ENCODE measurements at places on chromosomes 1 and 21.

DNA sequence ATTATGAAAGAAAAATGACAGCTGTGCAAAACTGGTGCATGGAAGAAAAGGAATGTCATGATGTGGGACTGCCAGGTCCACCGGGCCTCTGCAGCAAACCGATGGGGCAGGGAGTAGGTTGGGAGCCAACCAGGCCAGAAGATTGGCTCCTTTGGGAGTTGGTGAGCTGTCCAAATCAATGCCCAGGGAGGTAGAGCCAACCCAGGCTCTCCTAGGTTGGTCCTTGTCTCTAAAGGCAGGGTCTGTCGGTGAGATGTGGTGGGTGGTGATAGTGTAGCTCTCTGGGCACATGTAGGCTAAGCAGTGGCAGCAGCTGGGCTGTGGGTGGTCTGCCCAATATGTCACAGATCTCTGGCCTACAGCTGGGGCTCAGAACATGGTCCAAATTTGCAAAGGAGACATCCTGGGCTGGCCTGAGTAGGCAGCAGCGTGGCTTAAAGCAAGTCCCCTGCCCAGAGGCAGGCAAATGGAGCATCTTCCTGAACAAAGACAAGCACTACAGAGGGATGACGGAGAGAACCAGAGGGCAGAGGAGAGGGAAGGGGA, 61.2 kb upstream of the PRDX6 start:
- no peak for ATAC-seq

DNA sequence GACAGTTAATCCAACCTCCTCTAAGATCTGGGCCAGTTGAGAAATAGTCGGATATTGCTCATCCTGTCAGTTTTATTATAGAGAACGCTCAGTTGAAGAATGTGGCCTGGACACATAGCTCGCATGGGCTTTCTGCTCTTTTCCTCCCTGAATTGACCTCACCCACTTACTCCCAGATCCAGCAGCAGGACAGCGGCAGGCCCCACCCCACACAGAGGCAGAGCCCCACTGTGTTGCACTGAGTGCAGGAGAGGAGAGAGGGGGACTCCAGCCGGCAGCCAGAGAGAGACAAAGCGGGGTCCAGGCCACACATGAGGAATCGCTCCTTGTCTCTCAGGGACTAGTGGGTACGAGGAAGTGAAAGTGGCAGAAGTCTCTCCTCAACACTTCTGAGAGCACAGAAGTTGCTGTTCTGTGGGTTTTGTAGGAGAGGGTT, 78.6 kb downstream of the LAMC1 start:
- ATAC-seq, result no peak

DNA sequence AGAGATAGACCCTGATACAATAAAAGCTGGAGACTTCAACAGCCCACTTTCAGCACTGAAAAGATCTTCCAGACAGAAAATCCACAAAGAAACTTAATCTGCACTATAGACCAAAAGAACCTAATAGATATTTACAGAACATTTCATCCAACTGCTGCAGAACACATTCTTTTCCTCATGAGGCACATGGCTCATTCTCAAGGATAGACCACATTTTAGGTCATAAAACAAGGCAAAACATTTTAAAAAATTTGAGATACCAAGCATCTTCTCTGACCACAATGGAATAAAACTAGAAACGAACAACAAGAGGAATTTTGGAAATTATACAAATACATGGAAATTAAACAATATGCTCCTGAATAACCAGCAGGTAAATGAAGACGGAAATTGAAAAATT, 15.0 kb upstream of the IL20 start:
- no peak for ATAC-seq

DNA sequence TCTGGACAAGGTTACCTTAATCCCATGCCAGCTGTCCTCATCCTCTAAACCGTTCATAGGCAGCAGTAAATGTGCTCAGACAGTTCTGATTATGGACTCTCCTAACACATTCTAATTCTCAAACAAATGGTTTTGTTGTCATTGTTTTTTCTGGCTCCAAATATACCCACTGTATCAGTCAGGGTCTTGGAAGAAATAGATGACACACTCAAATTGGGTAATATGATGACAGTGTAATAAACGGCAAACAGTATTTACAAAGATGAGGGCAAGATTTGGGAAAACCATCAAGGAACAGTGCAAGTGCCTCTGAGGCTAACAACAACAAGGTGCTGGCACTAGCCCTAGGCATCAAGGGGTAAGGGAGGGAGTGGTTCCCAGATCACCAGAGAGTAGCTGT, 4.3 kb upstream of the CDC20 start:
- no peak for ATAC-seq

DNA sequence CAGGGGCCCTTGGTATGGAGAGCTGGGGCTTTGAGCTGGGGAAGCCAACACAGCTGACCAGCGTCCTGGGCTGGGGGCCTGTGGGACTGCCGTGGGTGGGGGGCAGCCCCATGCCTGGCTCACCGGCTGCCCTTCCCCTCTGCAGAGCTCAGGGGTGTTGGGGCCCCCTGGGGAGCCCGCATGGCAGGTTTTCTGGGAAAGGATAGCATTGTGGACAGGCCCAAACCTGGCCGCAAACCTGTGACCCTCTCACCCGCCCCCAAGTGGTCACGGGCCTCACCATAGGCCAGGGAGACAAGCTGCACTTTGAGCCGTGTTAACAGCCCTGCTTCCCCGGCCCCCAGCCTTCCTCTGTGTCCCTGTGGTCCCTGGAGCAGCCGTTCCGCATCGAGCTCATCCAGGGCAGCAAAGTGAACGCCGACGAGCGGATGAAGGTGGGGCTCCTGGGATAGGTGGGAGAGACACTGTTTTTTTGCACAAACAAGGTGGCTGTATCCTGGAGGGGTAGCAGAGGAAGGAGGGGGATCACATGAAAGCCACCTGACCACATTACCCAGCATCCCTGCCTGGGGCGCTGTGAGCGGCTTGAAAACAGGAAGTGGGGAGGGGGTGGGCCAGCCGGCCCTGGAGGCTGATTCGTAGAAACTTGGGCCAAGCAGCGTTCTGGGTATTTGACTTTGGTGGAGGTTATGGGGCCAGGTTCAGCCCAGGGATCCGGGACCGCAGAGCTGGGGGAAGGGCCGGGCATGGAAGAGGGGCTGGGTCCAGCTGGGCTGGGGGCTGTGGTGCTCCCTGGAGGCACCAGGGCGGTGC, 65.9 kb downstream of the PIK3CD start:
- no peak for ATAC-seq

- ATAC-seq, result peak; percentile 37
Measured at GRCh38 chr1:94327001-94327690, 89.8 kb upstream of the ARHGAP29 start.

DNA sequence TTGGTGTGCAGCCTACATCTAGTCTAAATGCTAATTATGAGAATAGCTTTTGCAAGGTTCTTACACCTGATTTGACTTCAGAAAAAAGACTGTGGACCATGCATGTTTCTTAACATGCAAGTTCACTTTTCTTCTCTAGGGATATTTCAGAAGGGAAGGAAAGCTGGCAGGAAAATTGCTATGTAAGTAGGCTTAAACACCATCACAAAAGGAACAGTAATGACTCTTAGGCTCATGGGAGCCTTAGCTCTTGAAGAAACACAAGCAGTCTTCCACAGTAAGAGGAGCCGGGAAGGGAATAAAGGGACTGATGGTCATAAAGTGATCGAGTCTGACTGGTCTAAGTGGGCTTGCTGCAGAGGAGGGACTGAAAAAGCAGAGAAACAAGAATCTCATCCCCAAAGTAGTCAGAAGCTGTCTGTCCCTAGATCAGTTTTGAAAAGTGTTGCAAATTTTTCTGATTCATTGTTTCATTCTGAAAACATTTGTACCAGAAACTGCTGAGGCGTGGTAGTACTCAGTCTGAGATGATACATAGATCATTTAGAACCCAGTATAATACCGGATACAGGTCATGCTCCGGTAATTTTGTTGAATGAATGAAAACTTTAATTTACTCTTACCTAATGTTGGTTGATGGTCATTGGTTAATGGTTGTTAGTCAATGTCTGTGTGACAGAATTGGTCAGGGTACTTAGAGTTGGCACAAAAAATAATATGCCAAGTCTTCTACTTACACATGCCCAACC, 40.9 kb downstream of the SMYD2 start:
- ATAC-seq, result no peak

- peak; percentile 41 for ATAC-seq
Measured at GRCh38 chr1:154182344-154183045, 9.4 kb downstream of the TPM3 start.

DNA sequence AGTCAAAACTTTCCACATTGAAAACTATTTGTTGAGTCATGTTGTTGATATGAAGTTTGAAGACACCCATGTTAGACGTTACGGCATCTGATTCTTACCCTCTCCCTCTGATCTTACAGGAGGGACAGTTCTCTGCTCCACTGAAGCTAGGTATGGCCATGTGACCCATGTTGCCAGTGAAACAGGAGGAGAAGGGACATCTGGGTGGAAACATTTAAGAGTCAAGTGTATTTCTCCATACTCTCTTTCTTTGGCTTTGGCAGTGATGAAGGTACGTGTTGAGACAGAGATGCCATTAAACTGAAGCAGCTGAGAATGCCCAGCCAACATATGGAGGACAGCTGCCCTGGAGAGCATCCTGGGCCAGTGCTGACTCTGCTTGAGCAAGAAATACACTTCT, 198.4 kb upstream of the PTGFR start:
- ATAC-seq, result no peak

- no peak for ATAC-seq
Measured at GRCh38 chr1:63886340-63886739, 112.5 kb downstream of the ROR1 start.

DNA sequence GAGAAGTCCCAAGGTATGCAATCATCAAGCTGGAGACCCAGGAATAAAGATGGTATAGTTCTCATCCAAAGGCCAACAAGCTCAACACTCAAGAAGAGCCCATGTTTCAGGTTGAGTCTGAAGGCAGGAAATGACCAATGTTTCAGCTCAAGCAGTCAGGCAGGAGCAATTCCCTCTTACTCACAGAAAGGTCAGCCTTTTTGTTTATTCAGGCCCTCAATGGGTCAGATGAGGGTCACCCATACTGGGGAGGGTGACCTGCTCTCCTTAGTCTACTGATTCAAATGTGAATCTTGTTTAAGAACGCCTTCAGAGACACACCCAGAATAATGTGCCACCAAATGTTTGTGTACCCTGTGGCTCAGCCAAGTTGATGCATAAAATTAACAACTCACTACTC, 262.4 kb downstream of the USP25 start:
- peak; percentile 66 for ATAC-seq

DNA sequence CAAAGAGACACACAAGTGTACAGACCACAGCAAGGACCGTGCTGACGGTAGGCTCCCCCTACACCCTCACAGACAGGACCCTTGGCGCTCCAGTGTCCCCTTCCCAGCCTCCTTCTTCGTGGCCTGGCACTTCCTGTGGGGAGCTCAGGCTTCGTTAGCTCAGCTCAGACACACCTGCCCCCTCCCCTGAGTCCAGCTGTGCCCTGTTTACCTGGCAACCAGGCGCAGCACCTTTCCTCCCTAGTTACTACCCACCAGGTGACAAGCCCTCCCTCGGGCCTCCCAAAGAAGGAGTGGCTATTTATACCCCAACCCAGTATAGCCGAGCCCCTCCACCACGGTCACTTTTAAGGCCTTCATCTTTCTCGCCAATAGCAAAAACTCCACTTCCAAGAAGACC, 4.7 kb downstream of the CELF3 start:
- no peak for ATAC-seq

- ATAC-seq, result no peak
Measured at GRCh38 chr1:226236826-226237225, 13.4 kb downstream of the MIXL1 start.

GRCh38 chr1:4512636-4513035, 141.8 kb upstream of the AJAP1 start:
- no peak for ATAC-seq

- peak; percentile 33 for ATAC-seq
Measured at GRCh38 chr1:84156210-84156621, 12.1 kb downstream of the PRKACB start.

DNA sequence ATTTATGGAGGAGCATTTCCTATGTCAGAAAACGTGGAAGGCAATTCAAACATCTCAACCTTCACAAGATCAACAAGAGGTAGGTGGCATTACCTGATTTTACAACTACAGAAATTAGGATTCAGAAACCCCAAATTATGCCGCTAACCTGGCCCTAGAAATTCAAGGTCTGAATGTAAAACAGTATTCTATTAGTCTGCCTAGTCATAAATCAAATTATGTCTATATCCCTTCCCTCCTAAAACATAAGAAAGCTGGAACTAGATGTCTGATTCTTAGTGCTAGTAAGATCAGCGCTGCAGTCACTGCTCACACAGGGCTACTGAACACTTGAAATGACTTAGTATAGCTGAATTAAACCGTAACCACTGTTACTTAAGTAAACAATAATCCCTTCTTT, 1.4 kb downstream of the TOMM20 start:
- ATAC-seq, result no peak

DNA sequence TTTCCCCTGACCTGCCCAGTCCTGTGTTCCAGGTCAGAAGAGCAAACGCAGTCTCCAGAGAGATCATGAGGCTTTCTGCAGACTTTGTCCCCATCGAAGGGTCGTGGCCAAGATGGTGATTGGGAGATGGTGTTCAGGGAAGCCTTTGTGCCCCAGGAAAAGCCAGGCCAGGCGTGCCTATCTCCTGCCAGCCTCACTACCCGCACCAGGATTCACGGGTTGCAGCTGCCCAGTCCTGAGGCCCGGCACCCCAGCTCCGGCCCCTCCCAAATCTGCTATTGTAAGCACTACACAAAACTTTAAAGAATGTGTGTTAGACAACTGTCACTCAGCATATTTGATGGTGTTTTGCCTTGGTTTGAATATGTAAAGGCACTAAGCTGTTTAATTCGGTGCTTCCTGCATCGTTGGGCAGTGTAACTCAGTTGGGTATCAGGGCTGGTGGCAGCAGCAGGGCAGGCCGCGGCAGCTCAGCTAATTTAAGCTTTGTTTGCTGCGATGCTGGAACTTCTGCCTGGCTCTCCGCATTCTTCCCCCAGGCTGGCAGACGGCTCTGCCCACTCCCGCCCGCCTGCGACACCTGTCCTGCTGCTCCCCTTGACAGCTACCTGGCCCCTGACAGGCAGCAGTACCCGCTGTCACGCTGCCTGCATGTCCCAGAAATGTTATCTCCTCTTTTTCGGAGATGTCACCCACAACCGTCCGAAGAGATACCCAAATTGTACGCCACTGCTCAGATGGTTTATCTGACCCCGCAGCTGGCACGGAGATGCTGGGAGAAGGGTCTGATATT, 209.0 kb upstream of the VAMP3 start:
- ATAC-seq, result no peak

DNA sequence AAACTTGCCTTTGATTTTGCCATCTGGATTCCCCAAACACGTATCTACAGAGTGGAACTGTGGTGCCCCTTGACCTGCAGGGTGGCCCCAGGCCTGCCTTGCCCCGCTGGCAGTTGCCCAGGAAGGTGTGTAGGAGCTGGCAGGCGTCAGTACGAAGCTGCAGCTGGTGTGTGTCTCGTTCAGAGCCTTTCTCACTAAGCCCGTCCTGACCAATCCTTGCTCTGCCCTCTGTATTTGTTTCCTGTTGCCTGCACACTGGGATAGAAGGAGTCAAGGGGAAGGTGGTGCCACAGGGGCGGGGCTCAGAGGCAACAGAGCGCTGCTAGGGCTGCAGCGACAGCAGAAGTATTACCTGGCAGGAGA, 5.2 kb upstream of the VSIG8 start:
- peak; percentile 94 for ATAC-seq

Data from motor neuron (in vitro differentiated cells).